ENCODE measurements at places on chromosomes 13 and 19.

DNA sequence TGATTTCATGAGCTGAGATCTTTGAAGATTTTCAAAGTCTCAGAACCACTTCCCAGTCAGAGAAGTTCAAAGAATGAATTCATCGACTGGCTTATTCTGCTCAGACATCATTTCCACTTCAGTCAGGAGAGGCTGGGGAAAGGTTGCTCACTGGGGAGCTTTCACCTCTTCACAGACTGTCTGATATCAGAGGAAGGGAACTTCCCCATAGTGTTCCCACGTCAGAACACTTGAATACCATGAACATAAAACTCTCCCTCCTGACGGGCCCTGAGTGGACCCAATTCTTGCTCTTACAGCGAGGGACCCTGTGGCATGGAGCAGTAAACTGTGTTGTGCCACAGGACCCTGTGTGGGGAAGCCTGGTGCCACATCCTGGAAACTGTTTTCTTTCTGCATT is 492.6 kb downstream of the COG6 start:
- no peaks in the 10 kb centered on the region for H3K27me3 ChIP-seq
- H3K4me1 ChIP-seq, result peaks cover 9% of the 10 kb centered on the region
- no peak for DNase-seq
- H3K27ac ChIP-seq, result no peak overlapping the region

GRCh38 chr13:45784755-45785675 is 66.5 kb downstream of the SIAH3 start:
- DNase-seq, result no peak
- no peaks in the 10 kb centered on the region for H3K36me3 ChIP-seq
- no peaks in the 10 kb centered on the region for H3K27me3 ChIP-seq
- H3K27ac ChIP-seq, result no peak overlapping the region
- no peak overlapping the region for H3K4me3 ChIP-seq

GRCh38 chr19:48928164-48929025 is 5.1 kb upstream of the DHDH start:
- H3K36me3 ChIP-seq, result no peaks in the 10 kb centered on the region
- no peak overlapping the region for H3K27ac ChIP-seq
- no peak overlapping the region for H3K4me3 ChIP-seq

- no peaks in the 10 kb centered on the region for H3K27me3 ChIP-seq
- no peak for DNase-seq
- H3K36me3 ChIP-seq, result no peaks in the 10 kb centered on the region
These were observed 156.0 kb downstream of the KCTD12 start for GRCh38 chr13:76730220-76730619.
